ENCODE measurements at places on chromosomes 7 and 10.
A peak's percentile ranks its signal among the peaks of the same experiment; 100 is the strongest.

- no peak for DNase-seq
Measured at GRCh38 chr10:123150271-123150985, 2.5 kb downstream of the HMX2 start.

GRCh38 chr7:27420702-27421101 lies 178.1 kb downstream of the EVX1 start:
- DNase-seq = no peak

- no peak for DNase-seq
Measured at GRCh38 chr10:71970869-71971268, 6.7 kb downstream of the CHST3 start.

DNA sequence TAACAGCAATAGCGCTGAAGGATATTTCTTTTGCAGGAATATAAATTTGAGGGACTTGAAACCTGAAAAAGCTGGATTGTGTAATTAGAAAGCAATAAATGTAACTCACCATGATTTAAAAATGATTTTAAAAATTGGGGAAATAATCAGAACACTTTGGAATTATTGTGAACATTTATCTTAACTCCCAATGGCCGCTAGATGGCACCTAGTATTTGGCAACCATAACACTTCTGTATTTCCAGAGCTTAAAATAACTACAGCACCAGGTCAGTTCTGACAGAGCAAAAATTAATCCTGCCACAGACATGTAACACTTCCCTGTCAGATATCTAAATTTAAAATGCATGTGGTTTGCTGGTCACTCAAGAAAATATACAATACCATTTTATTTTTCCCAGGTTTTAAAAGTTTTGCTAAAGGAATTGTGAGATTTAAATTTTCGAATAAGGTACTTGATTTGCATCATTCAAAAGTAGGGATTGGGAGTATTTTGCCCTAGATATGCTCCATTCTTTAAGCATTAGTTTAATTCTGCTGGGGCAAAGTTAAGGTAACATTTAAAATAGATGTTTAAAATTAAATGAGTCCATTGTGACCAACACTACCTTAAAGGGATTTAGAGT lies 144.5 kb downstream of the PPP1R3A start:
- DNase-seq = no peak

GRCh38 chr10:84341538-84341856 lies 13.1 kb downstream of the CCSER2 start:
- no peak for DNase-seq

GRCh38 chr7:55432939-55433784 lies 68.0 kb downstream of the LANCL2 start:
- DNase-seq = no peak

DNA sequence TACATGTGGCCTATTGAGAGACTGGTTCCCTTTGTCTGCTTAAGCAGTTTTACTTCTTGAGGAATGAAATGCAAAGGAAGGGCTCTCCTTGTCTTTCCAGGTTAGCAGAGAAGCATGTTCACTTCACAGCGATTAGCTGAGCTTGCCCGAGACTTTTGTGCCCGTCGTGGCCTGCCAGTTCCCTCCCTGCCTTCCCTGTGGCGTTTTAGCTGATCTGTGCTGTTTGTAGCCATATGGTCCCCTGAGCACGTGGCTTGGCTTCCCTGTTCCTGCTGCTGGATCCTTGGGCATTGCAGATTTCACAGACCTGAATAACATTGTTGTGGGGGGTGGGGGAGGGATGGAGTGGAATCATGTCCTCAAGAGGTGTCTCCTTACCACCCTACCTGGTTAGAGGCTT lies 61.8 kb downstream of the SND1 start:
- DNase-seq = peak; percentile 43

DNA sequence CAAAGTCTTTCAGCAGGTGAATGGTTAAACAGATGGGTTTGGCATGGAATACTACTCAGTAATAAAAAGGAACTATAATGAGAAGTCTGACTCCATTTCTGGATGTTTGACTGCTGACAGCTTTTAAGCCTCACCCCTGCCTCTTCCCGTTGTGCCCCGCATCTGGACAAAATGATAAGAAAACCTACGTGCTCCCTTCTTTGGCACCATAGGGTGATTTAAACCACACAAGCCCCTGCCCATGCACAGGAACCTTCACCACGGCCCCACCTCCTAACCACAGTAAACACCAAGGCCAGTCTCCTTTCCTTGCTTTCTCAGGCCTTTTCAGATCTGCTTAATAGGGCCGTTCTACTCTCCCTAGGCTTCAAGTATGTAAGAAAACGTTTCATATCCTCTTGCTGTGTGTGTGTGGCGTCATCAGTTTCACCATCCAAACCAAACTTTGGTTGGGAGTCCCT lies 47.1 kb upstream of the UBN2 start:
- no peak for DNase-seq

GRCh38 chr10:127320176-127320575 lies 123.8 kb upstream of the INSYN2A start:
- DNase-seq = no peak

DNA sequence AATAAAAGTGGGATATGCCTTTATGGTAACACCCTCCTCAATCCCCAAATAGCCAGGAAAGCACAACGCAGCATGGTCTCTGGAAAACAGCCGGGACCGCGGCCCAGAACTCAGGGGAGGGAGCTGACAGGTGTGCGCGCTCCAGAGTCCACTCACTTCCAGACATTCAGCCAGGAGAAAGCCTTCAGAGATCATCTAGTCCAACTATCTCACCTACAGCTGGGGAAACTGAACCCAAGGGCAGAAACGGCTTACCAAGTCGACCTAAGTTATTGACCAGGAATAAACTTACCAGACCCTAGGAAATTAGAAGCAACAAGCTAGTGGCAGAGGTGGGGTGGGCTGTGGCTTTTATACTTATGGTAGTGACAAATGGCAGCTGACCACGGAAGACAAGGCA lies 16.4 kb downstream of the GSDME start:
- DNase-seq = no peak
